ENCODE measurements at places on chromosomes 5 and 9. TPM values are rescaled to one million over a fixed set of nuclear protein-coding genes. Genes with fewer than 3 reads are reported as not detected.

The RNF183 gene
- not detected for total RNA-seq

- peak; percentile 86 for DNase-seq
These were observed 399 bp upstream of the FBN2 start for GRCh38 chr5:128538250-128539037.

GRCh38 chr5:115977988-115978387 is 15.7 kb downstream of the LVRN start:
- DNase-seq, result no peak

GRCh38 chr5:62937661-62938558 is 359.3 kb downstream of the LRRC70 start:
- DNase-seq, result no peak

GRCh38 chr9:16154521-16155078 is 601.8 kb downstream of the CCDC171 start:
- DNase-seq, result no peak

GRCh38 chr5:153463806-153464205 is 26.7 kb upstream of the GRIA1 start:
- DNase-seq, result no peak

The EIF4EBP3 gene
- 11.0 TPM for total RNA-seq

The NSG2 gene
- total RNA-seq, result 0.29 TPM

- no peak for DNase-seq
These were observed 325.0 kb downstream of the EDIL3 start for GRCh38 chr5:84059672-84060071.

GRCh38 chr5:38535248-38535750 is 21.1 kb downstream of the LIFR start:
- DNase-seq, result no peak

The ZDHHC11B gene
- total RNA-seq, result 14.9 TPM

The PIGO gene
- total RNA-seq, result 11.8 TPM

The SLC34A3 gene
- total RNA-seq, result not detected

The TXNDC8 gene
- not detected for total RNA-seq

DNA sequence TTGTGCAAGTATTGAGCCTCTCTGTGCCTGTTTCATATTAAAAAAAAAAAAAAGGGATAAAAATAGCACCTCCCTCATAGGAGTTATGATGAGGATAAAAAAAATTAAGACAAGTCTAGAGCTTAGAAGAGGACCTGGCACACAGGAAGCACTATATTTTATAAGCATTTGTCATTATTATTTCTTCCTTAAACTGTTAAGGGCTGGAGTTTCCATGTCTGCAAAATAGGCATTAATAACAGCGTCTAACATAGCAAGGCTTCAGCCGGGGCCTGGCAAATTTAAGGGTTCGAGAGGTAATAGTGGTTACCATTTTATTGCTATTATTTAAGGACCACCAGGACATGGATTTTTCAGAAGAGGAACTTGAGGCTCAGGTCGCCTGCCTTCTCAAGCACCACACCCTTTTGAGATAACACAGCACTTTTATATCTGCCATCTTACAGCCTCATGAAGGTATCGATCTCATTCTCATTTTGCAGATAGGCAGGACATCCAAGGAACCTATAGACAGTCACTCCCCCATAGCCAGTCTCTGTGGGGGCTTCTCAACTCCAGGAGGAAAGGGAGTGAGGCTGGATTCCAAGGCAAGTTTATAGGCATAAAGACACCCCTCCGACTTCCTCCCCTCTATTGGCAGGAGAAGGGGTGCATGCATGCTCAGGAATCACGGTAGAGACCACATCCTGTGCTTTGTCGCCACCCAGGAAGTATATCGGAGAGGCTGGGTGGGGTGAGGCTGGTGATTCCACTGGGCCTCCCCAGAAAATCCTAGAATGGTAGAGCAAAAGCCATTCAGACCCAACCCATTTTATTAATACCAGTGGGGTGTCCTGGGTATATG is 2.4 kb downstream of the ANXA6 start:
- DNase-seq, result no peak

The C9 gene
- total RNA-seq, result not detected

The TMEM252 gene
- total RNA-seq, result not detected

- no peak for DNase-seq
These were observed 60.9 kb downstream of the SLC12A2 start for GRCh38 chr5:128144491-128144890.

DNA sequence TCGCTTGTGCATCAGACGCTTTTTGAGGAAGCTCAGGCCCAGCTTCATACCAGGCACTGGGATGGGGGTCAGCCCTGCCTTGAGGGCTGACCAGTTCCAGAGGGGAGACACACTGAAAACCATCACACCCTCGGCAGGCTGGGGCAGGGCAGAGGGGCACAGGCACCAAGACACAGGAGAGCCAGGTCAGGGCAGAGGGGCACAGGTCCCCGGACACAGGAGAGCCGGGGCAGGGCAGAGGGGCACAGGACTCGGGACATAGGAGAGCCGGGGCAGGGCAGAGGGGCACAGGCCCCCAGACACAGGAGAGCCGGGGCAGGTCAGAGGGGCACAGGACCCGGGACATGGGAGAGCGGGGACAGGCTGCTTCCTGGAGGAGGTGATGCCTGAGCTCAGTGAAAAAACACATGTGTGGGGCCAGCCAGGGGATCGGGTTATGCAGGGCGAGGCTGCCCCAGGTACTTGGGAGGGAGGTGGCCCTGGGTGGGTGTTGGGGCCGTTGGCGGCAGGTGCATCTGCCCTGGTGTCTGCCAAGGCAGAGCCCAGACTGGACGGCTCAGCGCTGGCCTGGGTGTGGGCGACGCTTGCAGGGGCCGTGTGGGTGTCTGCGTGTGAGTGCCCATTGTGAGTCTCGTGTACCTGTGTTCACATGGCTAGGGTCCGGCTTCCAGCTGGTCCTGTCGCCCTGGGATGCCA is 15.1 kb upstream of the SLC2A6 start:
- DNase-seq, result peak; percentile 68

DNA sequence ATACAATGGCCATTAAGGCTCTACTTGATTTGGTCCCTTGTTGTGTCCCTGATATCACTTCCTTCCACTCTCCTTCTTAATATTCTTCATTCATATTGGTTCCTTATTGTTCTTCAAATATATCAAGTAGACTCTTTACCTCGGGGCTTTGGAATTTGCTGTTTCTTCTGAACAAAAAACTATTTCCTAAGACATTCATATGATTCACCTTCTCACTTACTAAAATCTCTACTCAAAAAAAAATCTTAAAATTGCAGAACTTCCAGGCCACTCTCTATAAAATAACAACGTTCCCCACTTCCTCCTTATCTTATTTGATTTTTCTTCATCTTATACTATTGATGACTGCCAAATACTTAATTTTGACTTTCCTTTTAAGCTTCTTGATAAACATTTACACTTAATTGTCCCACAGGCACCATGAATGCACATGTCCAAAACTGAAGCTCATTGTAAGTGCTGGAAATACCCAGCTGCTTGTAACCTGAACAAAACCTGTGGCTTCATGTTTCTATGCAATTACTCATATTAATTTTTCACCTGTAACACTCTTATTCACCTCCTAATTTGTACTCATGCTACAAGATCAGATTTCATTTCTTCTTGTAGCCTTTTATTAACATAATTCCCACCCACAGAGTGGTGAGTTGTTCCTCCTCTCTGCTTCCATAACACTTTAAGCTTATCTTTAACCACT is 58.4 kb upstream of the NUDT12 start:
- no peak for DNase-seq

- no peak for DNase-seq
These were observed 128.7 kb downstream of the PALM2AKAP2 start for GRCh38 chr9:109908459-109909390.

The SEMA6A gene
- 24.9 TPM for total RNA-seq

All from posterior vena cava (tissue), 2 donors.